Fibroblast of skin of scalp (primary cell): ENCODE measurements at places on chromosomes 2 and 18.

- DNase-seq, result peak; percentile 85
These were observed 384.5 kb downstream of the MTX2 start for GRCh38 chr2:176653479-176654443.

GRCh38 chr18:10543277-10543676 is 17.4 kb downstream of the NAPG start:
- DNase-seq, result no peak

GRCh38 chr18:5073026-5073944 is 123.8 kb downstream of the AKAIN1 start:
- peak; percentile 15 for DNase-seq

DNA sequence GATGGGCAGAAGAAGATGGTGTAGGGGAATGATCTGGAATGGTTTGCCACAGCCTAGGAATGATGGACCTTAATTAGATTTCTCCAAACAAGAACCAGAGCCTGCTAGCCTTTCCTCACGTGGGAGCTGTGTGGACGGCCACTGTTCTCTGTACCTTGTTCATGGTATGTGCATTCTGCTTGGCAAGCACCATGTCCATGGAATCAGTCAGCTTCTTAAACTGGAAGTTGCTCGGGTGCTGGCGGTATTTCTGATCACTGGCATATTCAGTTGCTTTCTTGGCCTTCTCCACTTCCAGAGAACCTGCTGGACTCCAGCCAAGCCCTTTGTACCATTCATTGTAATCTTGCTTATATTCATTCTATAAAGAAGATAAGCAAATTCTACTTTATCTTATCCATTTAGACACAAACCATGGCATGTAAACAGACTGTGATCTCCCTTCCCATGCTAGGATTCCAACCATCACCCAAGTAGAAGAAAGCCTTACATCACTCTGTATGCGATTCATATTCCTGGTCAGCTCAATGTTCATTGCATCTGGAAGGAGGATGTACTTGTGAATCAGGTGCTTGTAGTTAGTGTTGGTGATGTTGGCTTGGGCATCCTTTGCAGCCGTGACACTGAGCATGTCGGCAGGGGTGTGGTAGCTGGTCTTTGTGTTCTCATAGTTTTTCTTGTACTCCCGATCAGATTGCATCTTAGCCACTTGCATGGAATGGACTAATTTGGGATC is 78.4 kb downstream of the NEB start:
- DNase-seq, result no peak
